Activated CD4-positive, alpha-beta T cell treated with anti-CD3 and anti-CD28 coated beads for 24 hours (primary cell): ENCODE measurements at places on chromosomes 1 and 21.

GRCh38 chr1:63983391-63984256 is 209.8 kb downstream of the ROR1 start:
- DNase-seq, result no peak

GRCh38 chr1:227765261-227766014 is 30.2 kb downstream of the SNAP47 start:
- DNase-seq, result no peak

GRCh38 chr1:222632749-222633148 is 14.9 kb downstream of the MIA3 start:
- no peak for DNase-seq

- no peak for DNase-seq
Measured at GRCh38 chr1:205068001-205068400, 16.3 kb downstream of the TMEM81 start.

DNA sequence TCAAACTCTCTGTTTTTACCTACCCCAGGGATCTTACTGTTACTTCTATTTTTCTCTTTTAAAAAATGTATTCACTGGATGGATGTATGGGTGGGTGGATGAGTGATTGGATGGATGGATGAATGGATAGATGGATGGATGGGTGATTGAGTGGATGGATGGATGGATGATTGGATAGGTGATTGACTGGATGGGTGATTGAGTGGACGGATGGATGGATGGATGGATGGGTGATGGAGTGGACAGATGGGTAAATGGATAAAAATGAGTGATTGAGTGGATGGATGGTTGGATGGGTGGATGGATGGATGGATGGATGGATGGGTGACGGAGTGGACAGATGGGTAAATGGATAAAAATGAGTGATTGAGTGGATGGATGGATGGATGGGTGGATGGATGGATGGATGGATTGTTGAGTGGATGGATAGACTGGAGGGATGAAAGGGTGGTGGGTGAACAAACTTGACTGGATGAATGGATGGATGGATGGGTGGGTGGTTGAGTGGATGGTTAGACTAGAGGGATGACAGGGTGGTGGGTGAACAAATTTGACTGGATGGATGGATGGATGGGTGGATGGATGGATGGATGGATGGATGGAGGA is 118.0 kb upstream of the ZBTB40 start:
- DNase-seq, result no peak

- DNase-seq, result no peak
Measured at GRCh38 chr1:117661027-117661426, 55.2 kb downstream of the TENT5C start.

GRCh38 chr1:5324883-5325282 is 667.3 kb downstream of the NPHP4 start:
- DNase-seq, result no peak

- DNase-seq, result no peak
Measured at GRCh38 chr1:22208268-22208972, 65.5 kb upstream of the WNT4 start.

- no peak for DNase-seq
Measured at GRCh38 chr1:46110521-46110920, 21.9 kb downstream of the PIK3R3 start.

DNA sequence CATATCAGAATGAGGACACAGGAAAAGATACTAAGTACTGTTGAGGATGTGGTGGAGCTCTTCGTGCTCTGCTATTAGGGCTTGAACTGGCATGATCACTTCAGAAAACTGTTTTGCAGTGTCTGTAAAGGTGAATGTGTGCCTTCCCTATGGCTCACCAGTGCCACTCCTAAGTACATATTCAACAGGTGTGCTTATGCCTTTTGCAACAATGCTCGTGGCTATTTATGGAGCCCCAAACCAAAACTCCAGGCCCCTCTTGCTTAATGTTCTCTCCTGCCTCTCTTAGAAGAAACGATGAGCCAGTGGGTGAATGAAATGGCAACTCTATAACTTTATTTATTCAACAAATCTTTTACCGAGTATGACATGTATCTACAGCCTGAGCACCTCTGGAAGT is 70.2 kb downstream of the TAS1R2 start:
- no peak for DNase-seq

DNA sequence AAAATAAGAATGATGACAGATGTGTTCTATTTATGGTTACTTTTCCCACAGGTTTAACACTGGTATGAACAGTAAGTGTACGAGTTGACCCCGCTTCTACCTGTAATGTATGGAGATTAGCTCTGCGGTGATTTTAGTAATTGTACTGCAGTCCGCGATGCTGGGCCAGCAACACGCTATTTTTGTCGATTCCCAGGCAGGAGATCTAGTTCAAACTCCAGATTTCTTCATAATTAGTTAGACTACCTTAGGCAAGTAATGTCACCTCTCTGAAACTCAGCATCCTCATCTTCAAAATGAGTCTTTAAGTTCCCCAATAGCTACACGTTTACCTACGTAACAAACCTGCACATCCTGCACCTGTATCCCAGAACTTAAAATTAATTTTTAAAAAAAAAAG is 21.5 kb downstream of the TP53BP2 start:
- no peak for DNase-seq

DNA sequence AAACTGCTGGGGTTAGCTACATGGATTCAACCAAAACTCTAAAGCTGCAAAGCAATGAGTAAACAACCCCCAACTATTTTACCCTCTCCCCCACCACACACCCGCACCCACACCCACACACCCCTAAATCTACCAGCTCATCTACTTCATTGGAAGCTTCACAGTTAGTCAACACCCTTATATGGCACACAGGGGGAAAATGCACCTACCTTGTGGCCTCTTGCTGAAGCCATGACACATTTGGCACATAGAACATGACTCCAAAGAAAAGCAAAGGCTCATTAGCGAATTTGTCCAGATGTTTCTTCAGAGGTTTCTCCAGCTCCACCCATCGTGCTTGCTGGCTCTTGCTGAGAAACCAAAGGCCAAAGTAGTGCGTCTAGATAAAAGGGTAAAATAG is 99.8 kb downstream of the PTPN14 start:
- DNase-seq, result no peak

GRCh38 chr1:66679140-66679539 is 73.1 kb upstream of the DYNLT5 start:
- no peak for DNase-seq

DNA sequence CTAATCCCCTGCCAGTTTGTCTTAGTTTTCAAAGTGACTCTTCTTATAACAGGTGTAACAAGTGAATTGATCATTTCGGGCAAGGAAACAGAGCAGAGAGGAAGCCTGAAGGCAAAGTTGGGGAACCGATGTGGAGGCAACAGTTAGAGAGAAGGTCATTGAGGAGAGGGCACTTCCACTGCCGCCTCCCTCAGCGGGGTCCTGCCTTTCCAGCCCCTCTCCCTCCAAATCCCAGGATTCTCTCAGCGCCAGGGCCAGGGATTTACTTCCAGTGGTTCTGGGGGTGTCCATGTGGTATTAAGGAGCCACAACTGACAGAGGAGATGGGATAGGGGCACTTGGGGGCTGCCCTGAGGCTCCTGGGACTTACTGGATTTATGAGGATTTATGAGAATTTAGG is 39.7 kb upstream of the PDE9A start:
- no peak for DNase-seq

GRCh38 chr1:165674599-165674998 is 23.8 kb downstream of the ALDH9A1 start:
- no peak for DNase-seq

GRCh38 chr1:214476229-214476985 is 75.0 kb downstream of the PTPN14 start:
- no peak for DNase-seq

- no peak for DNase-seq
Measured at GRCh38 chr1:239731082-239731748, 344.8 kb downstream of the CHRM3 start.

DNA sequence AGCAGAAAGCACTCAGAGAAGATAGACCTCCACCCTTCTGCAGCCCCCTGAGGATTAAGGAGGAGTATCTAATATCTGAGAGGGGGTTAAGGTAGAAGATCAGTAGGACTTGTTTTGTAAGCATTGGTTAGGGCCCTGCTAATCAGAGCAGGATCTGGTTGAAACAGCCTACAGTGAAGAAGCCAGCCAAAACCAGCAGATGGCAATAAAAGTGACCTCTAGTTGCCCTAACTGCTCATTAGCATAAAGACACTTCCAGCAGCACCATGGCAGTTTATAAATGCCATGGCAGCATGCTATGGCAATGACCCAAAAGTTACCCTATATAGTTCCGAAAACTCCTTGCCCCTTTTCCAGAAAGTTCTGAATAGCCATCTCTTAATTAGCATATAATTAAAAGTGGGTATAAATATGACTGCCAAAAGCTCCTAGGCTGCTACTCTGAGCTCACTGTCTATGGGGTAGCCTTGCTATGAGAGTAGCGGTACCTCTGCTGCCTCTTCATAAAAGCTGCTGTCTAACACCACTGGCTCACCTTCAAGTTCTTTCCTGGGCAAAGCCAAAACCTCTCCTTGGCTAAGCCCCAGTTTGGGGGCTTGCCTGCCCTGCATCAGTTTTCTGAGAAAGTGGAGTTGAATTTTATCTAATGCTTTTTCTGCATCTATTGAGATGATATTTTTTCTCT is 254.2 kb downstream of the PAPPA2 start:
- DNase-seq, result no peak

GRCh38 chr1:205600085-205600484 is 31.7 kb downstream of the ELK4 start:
- DNase-seq, result no peak

DNA sequence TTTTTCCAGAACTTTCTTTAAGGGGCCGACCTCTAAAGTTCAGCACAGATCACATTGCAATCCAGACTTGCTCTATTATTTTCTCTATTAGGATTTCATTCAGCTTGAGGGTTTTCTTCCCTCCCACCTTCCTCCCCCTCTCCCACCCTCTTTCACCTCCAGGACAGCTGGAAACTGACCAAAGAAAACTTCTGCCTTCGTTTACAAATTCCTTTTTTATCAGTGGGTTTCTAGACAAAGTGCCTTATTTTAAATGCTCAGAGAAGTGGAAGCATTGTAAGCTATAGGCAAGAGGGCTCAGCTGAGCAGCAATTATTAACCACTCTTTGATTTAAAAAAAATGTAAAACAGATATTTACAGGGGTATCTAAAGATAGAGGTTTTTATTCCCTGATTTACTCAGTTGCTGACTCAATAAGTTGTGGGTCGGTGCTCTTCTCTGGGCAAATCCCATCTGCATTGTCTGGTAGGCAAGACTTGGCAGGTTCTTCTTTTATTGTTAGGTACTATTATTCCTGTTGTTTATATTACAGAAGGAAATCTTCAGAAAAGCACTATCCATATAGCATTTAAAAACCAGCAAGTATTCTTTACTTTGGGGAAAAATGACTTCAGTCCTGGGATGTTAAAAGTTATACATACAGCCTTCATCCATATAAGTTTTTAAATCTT is 277.0 kb upstream of the C1orf105 start:
- no peak for DNase-seq

- DNase-seq, result no peak
Measured at GRCh38 chr1:90706437-90707362, 10.4 kb downstream of the BARHL2 start.

- DNase-seq, result no peak
Measured at GRCh38 chr1:74748960-74749359, 16.0 kb downstream of the TYW3 start.

GRCh38 chr1:193479187-193479586 is 292.8 kb upstream of the B3GALT2 start:
- peak; percentile 18 for DNase-seq

- no peak for DNase-seq
Measured at GRCh38 chr1:8120693-8121260, 94.7 kb upstream of the ERRFI1 start.

- no peak for DNase-seq
Measured at GRCh38 chr1:1418464-1419362, 2.4 kb downstream of the ANKRD65 start.

DNA sequence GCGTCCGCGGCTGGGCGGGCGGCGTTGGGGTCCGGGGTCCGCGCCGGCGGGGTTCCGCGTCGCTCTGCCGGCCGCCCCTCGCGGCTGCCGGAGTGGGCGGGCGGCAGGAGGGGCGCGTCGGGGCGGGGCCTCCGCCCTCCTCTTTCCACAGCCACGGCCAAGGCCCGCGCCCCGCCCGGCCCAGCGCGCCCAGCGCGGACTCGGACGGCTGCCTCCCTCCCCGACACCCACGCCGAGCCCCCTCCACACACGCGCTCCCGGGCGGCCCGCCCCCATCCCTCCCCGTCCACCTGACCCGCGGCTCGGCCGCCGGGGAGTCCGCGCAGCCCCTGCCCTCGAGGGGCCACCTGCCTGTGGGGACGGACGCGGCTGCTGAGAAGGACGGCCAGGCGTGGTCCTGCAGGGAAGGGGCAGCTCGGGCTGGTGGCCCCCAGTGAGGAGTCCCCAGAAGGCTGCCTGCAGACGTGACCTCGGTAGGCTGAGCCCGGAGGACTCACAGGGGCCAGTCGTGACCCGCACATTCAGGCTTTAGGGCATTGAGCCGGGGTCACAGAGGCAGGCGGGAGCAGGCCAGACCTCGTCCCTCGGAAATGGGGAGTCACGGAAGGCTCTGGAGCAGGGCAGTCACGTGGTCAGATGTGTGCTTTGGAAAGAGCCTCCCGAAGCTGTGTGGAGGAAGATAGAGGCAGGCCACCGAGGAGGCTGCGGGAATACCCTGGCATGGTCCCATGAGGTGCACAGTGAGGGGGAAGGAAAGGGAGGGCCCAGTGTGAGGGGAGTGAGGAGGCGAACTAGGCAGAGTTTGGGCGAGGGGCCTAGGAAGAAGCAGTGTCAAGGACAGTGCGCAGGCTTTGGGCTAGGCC is at the start of gene COL8A2:
TSS of gene COL8A2 (minus strand) at position 94 of the 863 bp plus-strand sequence. CDS start 24,980 bp downstream, outside the sequence.
- DNase-seq, result no peak

- DNase-seq, result no peak
Measured at GRCh38 chr1:202311875-202312635, 29.7 kb downstream of the UBE2T start.

- DNase-seq, result no peak
Measured at GRCh38 chr1:47545912-47546483, 108.2 kb downstream of the FOXD2 start.

DNA sequence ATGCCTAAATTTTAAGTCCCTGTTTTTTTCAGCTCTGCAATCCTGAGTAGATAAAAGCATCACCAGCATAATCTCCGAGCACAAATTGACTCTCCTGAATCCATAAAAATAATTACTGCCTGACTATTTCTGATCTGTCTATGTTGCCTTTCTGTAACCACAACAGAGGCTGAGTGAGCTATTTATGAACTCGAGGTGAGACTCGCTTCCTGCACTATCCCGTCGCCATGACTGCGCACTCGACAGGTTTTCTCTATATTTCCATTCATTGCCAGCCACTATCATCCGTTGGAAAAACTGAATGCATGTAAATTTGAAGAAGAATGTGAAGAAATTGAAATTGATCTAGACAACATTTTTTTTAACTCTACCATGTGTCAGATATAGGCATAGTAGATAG is 897.2 kb downstream of the ADGRL2 start:
- no peak for DNase-seq

DNA sequence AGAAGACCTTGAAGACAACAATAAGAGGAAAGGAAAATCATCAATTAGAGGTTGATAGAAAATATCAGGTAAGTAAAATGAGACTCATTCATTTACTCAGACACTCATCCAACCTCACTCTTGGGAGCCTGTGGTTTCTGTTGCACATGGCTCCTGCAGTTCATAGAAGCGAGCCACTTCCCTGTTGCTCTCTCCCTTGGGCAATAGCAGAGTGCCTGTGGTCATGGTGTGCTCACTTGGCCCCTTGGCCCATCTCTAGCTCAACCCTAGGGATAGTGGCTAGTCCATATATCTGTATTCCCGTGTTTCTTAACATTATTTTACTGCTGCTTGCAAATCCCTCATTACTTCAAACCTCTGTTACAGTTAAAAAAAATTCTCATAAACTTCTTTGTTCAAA is 368.6 kb downstream of the PTPRC start:
- DNase-seq, result no peak
